Neural progenitor cell (in vitro differentiated cells): ENCODE measurements at places on chromosomes 3 and 15. TPM values are rescaled to one million over a fixed set of nuclear protein-coding genes. Genes with fewer than 3 reads are reported as not detected.

Gene CKMT1B
- 4.4 and 4.6 TPM in 2 replicates for total RNA-seq

Gene PFKFB4
- total RNA-seq: 59.5 and 102 TPM in 2 replicates

Gene CHRNA3
- total RNA-seq: 0.84 and 1.6 TPM in 2 replicates

Gene LRRC31
- total RNA-seq: not detected in 2 replicates

Gene OXTR
- total RNA-seq: 2.0 and 3.9 TPM in 2 replicates

Gene HRG
- not detected in 2 replicates for total RNA-seq

DNA sequence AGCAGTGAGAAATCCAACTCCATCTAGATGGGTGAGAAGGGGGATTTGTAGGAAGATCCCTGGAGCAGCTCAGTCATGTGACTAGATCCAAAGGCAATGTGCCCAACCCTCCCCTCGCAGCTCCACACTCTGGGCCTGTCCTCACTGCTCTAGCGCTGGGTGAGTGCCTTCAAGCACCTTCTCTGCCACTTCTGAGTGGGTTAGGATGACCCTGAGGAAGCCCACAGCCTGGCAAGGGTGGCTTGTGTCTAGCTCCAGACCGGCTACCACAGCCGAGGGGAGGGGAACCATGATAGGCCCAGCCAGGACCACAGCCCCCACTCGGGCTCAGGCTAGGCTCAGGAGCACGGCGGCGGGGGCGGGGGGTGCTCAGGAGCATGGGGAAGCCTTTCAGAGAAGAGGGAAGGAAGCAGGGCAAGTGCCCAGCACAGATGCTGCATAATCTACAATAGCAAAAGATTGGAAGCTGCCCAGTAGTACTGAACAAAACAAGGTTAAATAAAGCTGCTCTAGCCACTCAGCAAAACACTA, 1.7 kb downstream of the SPATA12 start:
- peak; percentile 22 for DNase-seq

DNA sequence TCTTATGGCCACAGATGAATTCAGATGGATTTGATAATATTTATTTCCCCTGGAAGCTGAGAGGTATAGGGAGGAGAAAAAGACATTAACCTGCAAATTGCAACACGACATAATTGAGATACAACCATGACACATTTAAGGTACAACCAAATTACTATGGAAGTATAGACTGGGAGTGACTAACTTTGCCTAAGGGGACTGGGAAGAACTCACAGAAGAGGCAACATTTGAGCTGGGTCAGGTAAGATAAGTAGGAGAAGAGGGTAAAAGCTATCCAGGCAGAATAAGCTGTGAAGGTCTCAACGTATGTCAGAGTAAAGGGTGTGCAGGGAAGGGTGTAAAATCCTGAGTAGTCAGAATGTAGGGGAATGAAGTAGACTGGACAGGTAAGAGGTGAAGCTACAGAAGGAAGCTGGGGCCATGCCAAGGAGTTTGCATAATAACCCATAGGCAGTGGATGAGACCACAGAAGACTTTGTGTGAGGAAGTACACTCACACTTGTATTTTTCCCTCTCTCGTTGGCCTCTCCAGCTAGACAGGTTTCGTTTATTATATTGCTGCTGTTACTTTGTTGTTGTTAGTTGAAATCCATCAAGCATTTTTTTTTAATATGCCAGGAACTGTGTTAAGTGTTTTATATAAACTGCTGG, 28.0 kb upstream of the PTX3 start:
- DNase-seq: no peak

DNA sequence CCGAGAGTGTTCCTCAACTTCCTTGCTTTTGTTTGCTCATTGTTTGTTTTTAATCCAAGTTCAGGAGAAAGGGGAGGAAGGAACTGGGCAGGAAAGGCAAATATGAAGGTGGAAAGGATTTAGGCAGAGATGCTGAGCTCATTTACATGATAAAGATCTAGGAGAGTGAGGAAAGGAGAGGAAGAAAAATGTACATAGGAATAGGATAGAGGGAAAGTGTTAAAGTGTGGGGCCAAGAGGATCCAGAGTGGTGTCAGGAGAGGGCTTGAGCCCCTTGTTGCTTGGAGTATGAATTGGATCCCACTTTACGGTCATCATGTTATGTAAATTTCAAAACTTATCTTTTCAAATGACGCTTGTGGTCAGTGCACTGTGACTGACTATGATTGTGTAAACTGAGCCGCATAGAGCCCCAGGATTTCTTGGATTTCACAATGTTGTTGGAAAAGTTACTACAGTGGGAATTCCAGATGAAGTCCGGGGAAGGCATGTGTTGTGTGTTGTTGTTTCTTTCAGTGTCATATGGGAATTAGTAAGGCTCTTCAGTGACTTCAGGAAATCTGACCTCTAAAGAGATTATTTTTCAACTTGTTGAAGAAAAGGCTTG, 15.0 kb upstream of the PLD1 start:
- DNase-seq: no peak

DNA sequence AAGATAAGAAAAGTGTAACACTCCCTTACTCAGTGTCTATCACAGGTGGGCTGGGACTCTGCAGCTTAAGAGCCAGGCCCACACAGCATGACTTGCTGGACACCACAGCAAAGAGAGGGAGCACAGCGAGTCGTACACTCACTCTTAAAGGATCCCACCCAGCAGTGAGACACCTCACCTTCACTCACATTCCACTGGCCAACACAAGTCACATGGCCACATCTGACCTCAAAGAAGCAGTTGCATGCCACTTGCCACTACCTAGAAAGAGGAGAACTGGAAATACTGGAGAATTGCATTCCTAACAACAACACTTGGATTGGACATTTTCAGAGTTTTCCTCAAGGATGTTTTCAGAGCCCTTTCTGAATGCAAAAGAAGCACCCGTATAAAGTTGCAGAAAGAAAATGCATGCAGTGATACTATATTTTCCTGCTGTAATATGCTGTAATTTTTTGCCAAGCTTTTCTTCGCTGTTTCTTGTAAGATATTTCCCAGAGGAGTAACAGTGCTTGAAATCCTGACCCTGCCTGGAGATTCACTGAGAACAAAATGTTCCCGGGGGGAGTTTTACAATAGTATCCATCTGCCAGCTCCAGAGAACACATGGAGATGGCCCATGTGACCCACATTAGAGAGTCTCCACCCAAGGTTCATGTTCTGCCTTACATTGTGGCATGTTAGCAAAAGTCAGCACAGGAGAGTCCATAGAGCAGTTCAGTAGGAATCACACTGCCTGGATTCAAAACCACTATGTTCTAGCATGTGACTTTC, 42.2 kb downstream of the TRIM42 start:
- DNase-seq: no peak

GRCh38 chr3:8972639-8973038, 9.4 kb upstream of the RAD18 start:
- no peak for DNase-seq

DNA sequence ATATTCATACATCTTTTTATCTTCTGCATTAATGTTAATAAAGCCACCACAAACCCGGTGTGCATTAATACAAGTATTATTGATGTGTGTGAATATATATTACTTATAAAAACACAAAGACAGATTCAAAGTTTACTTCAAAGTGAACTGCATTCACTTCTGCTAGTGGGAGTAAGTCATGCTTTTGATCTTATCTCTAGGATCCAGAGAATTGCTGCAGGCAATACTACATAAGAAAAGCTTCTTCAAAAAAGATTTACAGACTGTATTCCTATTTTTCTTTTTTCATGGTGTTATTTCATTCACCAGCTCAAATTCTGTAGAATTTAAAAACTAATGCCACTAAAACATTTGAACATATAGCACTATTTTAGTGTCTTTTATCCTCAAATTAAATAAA, 87.5 kb upstream of the CBLB start:
- no peak for DNase-seq

GRCh38 chr3:169034401-169034800, 629.1 kb downstream of the MECOM start:
- no peak for DNase-seq

GRCh38 chr3:117322866-117323265, 613.3 kb downstream of the TUSC7 start:
- peak; percentile 67 for DNase-seq

GRCh38 chr15:93848076-93848475, 383.3 kb upstream of the MCTP2 start:
- no peak for DNase-seq

DNA sequence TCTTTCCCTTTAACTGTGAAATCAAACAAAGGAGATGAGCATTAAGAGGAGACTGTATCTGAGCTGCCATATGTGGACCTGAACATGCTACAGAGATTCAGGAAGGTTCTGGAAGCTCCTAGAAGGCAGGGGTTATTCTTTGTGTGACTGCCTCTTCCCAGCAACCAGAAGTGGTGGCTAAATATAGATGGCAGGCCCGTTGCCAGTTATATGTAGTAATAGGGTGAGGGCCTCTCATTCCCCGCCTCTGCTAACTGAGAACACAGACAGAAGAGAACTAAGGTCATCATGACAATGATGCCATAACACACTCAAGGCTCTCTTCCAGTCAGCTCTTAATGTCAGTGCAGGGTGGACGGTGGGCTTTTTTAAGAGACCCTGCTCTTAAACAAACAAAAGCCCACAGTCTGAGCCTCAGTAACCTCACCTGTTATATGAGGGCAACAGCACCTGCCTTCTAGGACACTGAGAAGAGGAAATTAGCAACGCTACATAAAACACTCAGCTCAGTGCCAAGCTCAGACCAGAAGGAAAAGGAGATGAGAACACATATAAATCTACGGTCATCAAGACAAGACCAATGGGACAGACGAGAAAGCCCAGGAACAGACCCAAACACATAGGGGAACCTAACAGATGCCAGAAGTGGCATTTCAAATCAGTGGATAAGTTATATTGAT, 22.3 kb downstream of the CFAP92 start:
- DNase-seq: no peak

DNA sequence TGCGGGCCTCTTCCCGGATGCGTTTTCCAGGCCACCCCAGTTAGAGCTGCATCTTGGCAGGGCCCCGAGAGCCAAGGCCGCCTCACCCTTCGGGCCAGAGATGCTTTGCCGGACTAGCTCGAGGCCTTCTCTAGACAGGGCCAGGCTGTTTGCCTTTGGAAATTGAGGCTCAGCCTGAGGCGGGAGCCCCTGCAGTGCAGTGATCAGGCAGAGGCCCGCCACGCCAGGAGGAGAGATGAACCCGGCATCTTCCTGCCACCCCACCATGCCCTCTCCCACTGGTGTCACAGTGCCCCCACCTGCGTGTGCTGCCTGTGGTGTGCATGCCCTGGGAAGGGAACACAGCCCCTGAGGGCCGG, 8.9 kb upstream of the ROPN1B start:
- no peak for DNase-seq

- peak; percentile 45 for DNase-seq
Observed at GRCh38 chr3:61861410-61861809, 300.0 kb downstream of the PTPRG start.

- DNase-seq: no peak
Observed at GRCh38 chr3:44234648-44235268, 6.9 kb upstream of the TOPAZ1 start.

- DNase-seq: no peak
Observed at GRCh38 chr3:149401926-149402310, 24.5 kb upstream of the TM4SF1 start.

GRCh38 chr3:148930752-148931151, 60.6 kb upstream of the GYG1 start:
- no peak for DNase-seq

- no peak for DNase-seq
Observed at GRCh38 chr3:194962056-194962455, 276.4 kb downstream of the FAM43A start.

DNA sequence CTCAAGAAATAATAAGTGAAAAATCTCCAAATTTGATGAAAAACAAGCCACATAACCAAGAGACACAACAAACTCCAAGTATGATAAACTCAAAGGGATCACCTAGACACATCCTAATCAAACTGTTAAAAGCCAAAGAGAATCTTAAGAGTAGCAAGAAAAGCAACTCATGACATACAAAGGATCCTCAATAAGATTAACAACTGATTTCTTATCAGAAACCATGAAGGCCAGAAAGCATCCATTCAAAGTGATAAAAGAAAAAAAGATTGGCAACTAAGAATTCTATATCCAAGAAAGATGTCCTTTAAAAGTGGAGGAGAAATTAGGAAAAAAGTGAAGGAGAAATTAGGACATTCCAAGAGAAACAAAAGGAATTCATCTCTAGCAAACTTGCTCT, 23.5 kb downstream of the CHSY1 start:
- DNase-seq: no peak

DNA sequence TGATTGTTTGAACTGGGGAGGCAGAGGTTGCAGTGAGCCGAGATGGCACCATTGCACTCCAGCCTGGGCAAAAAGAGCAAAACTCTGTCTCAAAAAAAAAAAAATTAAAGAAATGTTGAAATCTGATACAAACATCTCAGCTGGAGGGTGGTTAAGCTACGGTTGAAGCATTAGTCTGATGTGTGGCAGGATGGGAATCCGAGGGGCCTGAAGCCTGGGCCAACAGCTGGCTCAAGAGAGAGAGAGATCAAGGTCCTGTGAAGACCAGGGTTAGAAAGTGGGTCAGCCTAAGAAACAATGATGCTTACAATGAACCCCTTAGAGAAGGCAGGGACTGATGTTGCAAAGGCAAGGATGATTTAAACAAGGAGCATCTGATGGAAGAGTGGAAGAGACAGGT, 69.8 kb downstream of the CD200R1L start:
- no peak for DNase-seq

- DNase-seq: peak; percentile 46
Observed at GRCh38 chr15:68631601-68632051, 52.8 kb downstream of the CORO2B start.

GRCh38 chr3:122000936-122001605, 21.0 kb downstream of the ILDR1 start:
- no peak for DNase-seq

GRCh38 chr3:174776636-174777035, 82.5 kb upstream of the NAALADL2 start:
- DNase-seq: no peak

DNA sequence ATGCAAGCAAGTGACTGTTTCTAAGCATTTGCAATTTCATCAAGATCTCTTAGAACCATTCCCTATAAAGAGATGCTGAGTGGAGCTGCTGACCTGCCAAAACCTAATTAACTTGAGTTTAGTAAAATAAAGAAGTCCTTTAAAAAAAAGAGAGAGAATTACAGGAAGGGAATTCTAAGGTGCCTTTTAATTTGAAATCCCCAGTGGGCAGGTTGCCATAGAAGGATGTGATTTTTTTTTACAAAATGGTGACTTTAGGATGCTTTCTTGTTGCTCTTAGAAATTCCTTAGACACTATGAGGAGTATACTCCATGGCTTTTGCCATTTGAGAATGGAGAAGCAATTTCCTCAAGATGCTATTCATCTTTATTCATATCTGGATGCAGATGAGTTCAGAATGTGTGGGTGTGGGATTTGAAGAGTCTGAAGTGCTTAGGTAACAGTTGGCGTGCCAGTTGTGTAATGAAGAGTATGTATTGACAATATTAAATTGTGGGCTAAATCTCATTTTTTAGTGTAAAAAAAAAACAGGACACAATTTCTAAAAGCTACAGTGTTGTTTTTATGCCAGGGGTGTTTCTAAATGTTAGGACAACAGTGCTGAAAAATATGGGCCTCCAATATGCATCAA, 13.6 kb downstream of the LRRC3B start:
- no peak for DNase-seq

- no peak for DNase-seq
Observed at GRCh38 chr3:61357902-61358301, 106.7 kb upstream of the FHIT start.
